ENCODE measurements at places on chromosomes 5 and 9. TPM values are rescaled to one million over a fixed set of nuclear protein-coding genes. Genes with fewer than 3 reads are reported as not detected.

TEX48 gene
- 1.4 TPM for total RNA-seq

PRRT1B gene
- total RNA-seq, result not detected

NME5 gene
- not detected for total RNA-seq

TRIM36 gene
- not detected for total RNA-seq

TEK gene
- not detected for total RNA-seq

AMBP gene
- not detected for total RNA-seq

CENPK gene
- total RNA-seq, result 70.5 TPM

PCDHB14 gene
- total RNA-seq, result not detected

PAEP gene
- total RNA-seq, result not detected

JAKMIP2 gene
- 6.3 TPM for total RNA-seq

CCNO gene
- 0.19 TPM for total RNA-seq

PPP2R2B gene
- total RNA-seq, result 0.70 TPM

FOXD4L4 gene
- total RNA-seq, result 0.14 TPM

SMIM3 gene
- total RNA-seq, result 38.0 TPM

GBA2 gene
- 38.4 TPM for total RNA-seq

SELENOP gene
- total RNA-seq, result 0.16 TPM

CYLC2 gene
- total RNA-seq, result not detected

ADCY2 gene
- total RNA-seq, result not detected

TXNDC8 gene
- total RNA-seq, result not detected

LCP2 gene
- 190 TPM for total RNA-seq

ORM2 gene
- not detected for total RNA-seq
